Activated CD4-positive, alpha-beta T cell treated with anti-CD3 and anti-CD28 coated beads for 1 hour (primary cell): ENCODE measurements at places on chromosomes 1 and 21.

DNA sequence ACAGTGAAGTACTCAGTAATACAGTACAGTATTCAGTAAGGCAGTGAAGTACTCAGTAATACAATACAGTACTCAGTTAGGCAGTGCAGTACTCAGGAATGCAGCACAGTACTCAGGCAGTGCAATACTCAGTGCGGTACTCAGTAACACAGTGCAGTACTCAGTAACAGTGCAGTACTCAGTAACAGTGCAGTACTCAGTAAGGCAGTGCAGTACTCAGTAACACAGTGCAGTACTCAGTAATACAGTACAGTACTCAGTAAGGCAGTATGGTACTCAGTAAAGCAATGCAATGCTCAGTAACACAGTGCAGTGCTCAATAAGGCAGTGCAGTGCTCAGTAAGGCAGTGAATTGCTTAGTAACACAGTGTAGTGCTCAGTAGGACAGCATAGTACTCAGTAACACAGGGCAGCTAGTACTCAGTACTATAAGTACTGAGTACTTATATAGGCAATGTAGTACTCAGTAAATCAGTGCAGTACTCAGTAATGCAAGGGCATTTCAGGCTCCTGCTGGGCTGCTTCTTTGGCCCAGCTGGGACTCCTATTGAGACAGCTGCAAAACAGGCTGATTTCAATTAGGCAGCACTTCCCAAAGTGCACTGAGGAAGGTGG is 411.3 kb downstream of the DISC1 start:
- DNase-seq, result no peak

DNA sequence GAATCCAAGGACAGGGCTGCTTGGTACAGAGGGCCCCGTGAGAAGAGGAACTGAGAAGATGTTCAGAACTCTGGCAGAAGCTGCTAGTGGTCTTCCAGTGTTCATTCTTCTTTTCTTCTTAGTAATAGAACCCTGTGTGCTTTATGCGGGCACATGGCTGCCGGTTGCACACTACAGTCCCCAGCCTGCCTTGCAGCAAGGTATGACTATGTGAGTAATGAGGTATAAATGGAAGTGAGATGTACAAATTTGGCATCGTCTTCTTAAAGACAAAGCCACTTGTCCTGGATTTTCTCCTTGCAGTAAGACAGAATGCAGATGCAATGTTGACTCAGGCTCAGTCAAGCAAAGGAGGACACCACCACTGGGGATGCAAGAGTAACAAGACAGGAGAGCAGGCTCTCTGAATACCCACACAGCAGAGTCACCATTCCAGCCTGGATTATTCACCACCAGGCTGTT is 15.0 kb upstream of the ATP1B1 start:
- DNase-seq, result no peak

GRCh38 chr1:161081519-161081918 is 7.8 kb downstream of the NECTIN4 start:
- no peak for DNase-seq

DNA sequence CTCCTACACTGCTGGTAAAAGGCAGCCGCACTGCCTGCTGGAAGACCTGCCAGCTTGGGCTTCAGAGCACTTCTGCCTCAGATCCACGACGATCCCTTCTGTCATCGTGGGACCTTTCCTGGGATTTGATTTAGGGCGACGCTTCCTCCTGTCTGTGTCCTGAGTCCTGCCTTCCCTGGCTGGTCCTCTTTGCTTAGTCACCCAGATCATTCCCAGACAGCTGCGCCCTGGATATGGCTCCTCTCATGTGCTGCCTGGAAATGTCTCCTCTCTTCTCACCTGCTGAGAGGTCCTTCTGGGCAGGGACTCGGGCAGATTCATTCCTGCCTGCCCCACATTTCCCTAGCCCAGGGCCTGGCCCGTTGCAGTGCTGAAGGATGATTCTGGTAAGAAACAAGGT is 72.4 kb upstream of the POU3F1 start:
- no peak for DNase-seq

- DNase-seq, result no peak
Measured at GRCh38 chr21:29018540-29018939, 609 bp downstream of the RWDD2B start.

DNA sequence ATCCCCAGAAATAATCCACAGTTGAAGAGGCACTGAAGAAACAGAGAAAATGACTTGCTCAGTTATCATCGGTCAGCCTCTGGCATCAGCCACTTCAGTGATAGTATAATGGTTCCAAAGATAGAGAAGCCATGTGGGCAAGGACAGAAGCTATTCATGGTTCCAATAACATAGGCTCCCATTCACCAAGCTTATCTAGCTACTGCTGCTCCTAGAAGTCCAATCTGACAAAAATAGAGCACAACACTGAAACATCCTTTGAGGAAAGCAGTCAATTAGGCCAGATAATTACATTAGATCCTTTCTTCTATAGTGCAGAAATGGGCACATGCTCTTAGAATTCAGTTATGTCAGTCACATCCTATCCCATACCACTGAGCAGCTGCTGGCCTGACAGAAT is 33.5 kb upstream of the CRB1 start:
- DNase-seq, result no peak

DNA sequence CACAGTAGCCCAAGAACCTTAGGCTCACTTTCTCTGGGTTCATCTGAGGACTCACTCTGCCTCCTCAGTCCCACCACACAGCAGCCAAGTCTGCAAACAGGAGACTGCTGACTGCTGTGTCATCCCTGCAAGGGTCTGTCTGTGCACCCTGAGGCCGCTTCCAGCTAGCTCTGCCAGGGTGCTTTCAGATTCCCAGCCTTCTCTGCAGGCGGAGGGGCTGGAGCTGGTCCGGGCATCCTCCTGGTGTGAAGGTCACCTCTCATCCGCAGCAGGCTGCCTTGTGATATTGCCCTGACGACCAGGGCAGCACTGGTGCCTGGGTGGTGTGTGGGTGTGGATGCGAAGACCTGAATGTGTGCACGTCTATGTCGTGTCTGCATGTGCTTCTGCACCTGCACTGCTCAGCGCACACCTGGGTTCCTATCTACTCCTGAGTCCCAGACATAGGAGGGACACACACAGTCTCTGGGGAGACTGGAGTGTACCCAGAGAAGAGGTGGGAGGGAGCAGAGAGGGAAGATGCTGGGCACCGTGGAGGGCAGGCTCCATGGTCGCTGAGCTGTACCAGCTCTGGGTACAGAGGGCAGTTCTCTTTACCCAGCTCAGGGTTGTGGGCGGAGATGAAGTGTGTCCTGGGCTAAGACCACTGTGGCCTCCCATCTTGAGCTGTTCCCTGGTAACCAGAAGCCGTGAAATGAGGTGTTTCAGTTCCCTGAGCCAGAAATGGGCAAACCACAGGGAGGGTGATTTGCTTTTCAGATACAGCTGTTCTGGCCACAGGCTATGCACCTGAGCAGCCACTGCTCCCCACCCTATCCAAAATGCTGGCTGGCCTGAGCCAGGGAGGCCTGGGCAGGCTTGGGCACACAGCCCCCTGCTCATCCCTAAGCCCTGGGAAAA is 160.9 kb upstream of the CSF3R start:
- DNase-seq, result no peak

GRCh38 chr1:218891577-218891976 is 282.1 kb upstream of the LYPLAL1 start:
- DNase-seq, result no peak

- no peak for DNase-seq
Measured at GRCh38 chr1:209587789-209588188, 4.3 kb downstream of the CAMK1G start.

- DNase-seq, result no peak
Measured at GRCh38 chr1:198638894-198639635, at the start of gene PTPRC. TSS of gene PTPRC (plus strand) at chr1:198639040. CDS start at chr1:198639269, 229 bp downstream.

- DNase-seq, result no peak
Measured at GRCh38 chr1:75132812-75133619, 1.2 kb upstream of the LHX8 start.

DNA sequence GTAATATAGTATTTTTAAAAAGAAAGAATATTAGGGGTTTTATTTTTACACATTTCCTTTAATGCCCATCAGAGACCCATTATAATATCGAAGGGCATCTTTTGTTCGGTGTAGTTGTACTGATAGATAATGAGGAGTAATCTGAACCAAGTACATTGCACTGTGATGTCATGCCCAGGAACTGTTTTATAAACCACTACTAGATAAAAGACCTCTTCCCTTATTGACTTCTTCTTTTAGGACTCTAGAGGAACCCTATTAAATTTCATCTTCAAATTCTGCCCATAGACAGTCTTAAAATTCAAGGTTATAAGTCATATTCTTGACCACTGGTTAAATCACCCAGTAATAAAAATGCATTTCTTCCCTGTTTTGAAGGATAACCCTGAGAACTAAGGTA is 206.5 kb downstream of the NRIP1 start:
- DNase-seq, result no peak

DNA sequence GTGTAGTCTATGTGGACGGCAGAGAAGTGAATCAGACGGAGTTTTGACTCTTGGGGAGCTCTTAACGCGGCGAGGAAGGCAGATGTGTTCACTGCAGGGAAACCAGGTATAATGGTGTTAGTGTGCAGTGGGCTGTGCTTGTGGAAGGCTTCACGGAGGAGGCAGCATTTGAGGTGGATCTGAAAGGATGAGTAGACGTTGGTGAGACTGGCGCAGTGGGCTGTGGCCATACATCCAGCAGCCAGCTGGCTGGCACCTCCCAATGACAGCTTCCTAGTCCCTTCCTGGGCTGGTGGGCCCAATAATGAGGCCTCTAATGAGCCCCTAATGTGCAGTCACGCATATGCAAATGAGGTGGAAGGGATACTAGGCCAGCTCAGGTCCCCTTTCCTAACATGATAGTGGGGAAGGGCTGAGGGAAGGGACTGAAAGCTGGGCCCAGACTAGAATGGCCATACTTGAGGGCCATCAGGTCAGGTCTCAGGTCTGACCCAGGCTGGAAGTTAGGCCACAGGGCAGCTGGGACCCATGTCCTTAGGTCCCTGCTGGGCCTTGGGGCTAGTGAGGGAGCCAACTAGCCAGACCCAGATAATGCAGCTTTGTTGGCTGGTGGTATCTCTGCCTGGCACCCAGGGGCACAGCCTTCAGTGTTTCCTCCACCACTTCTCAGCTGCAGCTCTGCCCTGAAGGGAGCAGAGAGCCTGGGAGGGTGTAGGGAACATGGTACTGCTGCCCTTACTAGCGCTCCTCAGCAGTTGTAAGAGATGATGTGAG is 3.8 kb downstream of the MAP7D1 start:
- DNase-seq, result no peak

GRCh38 chr1:15172405-15173259 is 19.1 kb downstream of the TMEM51 start:
- DNase-seq, result no peak

GRCh38 chr1:204920967-204921366 is 50.3 kb downstream of the NFASC start:
- no peak for DNase-seq

GRCh38 chr1:4797429-4797828 is 143.0 kb downstream of the AJAP1 start:
- no peak for DNase-seq

- no peak for DNase-seq
Measured at GRCh38 chr1:245687636-245688535, 533.1 kb downstream of the KIF26B start.

DNA sequence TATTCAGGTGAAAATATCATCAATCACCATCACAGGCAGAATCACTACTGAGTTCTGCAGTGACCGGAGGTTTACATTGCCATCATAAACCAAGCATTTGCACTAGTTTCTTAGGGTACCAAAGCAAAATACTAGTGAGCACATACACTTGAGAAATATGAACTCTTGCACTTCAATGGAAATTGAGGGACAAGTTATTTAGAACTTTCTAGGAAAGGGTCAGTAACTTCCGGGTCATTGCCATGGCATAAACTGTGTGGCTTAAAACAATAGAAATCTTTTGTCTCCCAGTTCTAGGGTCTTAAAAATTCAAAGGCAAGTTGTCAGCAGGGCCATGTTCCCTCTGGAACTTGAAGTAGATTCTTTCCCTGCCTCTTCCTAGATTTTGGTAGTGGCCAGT is 197.5 kb downstream of the ZC3H11B start:
- DNase-seq, result no peak

DNA sequence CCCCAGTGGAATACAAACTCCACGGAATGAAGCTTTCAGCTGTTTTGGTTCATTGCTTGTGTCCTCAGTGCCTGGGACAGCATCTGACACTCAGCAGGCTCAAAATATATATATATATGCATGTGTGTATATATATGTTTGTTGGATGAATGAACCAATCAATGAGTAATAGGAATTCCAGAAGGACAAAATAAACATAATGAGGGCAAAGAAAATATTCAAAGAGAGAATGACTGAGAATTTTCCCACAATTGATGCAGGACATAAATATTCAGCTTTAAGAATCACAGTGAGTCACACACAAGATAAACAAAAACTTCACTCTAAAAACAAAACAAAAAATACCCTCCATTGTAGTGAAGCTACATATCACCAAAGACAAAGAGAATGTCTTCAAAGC is 64.0 kb downstream of the CHD5 start:
- DNase-seq, result no peak

DNA sequence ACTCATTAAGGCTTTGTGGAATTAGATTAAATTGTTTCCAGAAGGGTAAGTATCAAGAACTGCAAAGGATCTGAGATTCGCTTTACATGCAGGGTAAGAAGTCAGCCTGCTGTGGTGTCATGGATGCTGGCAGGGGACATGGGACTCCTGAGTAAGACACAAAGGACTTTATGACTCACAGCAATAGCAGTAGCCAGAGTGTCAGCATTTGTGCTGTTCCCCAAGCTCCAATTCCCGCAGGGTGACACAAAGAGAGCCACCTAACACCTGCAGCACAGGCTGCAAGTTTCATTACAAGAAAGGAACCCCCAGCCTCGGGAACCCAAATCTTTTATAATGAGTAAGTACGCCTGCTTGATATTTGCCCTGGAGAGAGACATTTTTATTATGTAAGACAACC is 298.1 kb upstream of the POU3F1 start:
- no peak for DNase-seq

GRCh38 chr21:44301961-44302406 is 2.1 kb downstream of the PFKL start:
- DNase-seq, result no peak

DNA sequence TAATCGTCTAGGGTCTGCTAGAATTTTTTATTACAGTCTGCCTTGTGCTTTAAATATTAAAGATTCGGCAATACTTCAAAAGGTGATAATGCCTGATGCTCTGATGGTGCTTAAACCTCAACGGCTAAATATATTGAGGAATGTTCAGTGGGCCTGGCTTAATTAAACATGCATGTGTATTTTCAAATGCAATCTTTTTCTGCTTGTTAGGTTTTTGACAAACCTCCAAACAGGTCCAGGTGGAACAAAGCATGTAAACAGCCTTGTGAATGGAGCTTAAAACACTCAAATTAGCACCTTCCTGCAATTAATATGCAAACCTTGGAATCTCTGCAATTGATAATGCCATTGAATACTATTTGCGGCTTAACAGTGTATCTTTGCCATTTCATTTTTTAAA is 334.9 kb downstream of the BARHL2 start:
- no peak for DNase-seq
